GM12891 (cell line): ENCODE measurements at places on chromosomes 2 and 18.

GRCh38 chr2:173860082-173860481, 105.1 kb downstream of the SP3 start:
- no peak for DNase-seq

GRCh38 chr2:101985793-101986164, 6.0 kb upstream of the IL1R2 start:
- DNase-seq = no peak

DNA sequence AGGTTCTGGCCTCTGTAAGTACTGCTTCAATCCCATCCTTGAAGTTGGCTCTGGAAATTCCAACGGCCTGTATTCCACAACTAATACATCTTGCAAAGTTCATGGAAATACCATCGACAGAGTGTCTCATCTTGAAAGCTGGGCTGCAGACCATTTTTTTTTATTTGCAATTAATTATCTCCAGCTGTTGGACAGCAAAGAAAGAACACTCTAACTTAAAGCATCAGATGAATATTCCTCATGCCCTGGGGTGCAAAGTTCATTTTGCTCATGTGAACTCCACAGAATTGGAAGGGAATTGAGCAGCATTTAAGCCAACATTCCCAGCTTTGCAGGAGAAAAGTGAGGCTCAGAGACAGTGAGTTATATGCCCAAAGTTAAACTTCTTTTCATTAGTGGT, 96.5 kb upstream of the PIEZO2 start:
- no peak for DNase-seq

DNA sequence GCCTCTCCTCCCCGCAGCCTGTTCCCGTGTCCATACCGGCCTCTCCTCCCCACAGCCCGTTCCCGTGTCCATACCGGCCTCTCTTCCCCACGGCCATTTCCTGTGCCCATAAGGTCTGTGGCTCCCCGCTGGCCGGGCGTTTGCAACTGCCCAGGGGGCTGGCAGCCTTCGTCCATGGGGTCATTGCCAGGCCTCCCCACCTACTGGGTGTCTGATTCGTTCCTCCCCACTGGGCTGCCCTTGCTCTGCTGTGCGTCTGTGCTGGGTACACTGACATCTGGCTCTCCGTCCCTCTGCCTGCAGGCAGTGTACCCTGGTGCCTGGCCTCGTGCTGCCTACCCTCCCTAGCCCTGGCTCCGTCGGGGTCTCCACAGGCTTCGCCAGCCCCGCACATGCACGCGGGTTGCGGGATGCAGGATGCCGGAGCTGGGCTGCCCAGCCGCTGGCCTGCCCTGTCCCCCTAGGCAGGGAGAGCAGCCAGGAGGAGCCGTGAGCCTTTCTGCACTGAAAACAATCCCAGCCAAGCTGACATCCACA, 67.8 kb downstream of the NFATC1 start:
- no peak for DNase-seq

- DNase-seq = no peak
These were observed 2.9 kb downstream of the HOXD11 start for GRCh38 chr2:176109946-176110345.

GRCh38 chr2:217612211-217612610, 390.6 kb downstream of the TNS1 start:
- DNase-seq = no peak

GRCh38 chr2:219707496-219708285, 80.3 kb downstream of the SLC4A3 start:
- no peak for DNase-seq

DNA sequence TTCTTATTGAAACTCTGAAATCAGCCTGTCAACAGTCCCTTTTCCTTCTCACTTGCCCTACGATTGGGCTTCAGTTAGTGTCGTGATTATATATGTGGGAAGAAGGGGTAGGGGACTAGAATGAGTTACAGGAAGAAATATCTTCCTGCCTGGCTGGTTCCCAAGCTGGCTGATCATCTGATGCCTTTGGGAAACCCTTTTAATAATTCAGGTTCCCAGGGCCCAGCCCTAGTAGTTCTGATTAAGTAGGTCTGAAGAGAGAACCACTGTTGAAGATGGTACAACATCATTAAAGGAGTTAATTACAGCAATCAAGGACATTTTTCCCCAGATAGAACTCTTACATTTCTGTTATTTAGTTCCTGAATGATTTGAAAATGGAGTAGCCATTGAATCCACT, 110.1 kb upstream of the EML6 start:
- no peak for DNase-seq

GRCh38 chr2:85353876-85354285, 447 bp downstream of the RETSAT start:
- no peak for DNase-seq

GRCh38 chr2:69469784-69470183, 32.5 kb upstream of the NFU1 start:
- DNase-seq = no peak

DNA sequence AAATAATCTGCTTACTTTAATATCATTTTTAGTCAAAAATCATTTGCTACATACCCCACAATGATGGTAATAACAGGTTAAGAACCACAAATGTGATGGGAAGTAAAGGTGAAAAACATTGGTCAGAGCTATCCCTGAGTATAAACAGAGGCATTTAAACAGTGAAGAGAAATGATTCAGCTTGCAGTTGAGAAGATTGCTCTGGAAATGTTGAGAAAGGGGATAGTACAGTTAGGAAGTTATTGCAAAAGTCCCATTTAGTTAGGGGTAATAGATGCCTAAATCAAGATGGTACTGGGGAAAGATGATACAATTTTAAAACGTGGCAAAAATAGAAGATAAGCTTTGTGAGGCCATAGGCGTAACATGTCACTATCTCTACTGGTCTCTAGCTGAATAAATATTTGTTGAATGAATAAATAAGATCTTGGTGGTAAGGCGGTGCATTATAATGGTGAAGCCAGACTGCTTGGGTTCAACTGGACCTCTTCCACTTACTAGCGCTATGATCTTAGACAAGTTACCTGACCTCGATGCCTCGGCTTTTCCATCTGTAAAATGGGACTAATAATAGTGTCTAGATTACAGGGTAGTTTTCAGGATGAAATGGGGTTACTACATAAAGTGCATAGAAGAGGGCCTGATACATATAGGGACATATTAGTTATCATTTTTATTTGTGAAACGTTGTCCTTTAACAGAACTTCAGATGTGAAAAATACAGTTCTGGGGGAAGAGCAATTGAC, 2.0 kb upstream of the BZW1 start:
- DNase-seq = no peak

DNA sequence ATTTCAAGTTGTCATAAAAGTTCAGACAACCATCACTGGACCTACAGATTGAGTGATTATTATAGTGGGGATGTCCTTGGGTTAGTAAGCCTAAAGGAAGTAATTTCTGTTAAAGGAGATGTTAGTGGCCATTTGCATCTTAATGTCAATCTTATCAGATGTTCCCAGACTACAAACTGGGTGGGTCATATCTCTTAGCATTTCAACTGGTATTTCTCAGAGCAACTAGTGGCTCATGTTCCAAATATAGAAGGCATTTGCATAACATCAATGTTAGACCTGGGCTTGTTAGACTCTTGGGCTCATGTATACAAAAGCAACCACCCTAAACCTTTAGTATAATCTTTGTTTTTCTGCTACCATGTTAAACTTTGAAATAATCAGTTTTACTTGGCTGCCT, 17.9 kb downstream of the PLEKHA3 start:
- DNase-seq = no peak

- no peak for DNase-seq
These were observed 677.6 kb downstream of the IRS1 start for GRCh38 chr2:226122041-226122440.

DNA sequence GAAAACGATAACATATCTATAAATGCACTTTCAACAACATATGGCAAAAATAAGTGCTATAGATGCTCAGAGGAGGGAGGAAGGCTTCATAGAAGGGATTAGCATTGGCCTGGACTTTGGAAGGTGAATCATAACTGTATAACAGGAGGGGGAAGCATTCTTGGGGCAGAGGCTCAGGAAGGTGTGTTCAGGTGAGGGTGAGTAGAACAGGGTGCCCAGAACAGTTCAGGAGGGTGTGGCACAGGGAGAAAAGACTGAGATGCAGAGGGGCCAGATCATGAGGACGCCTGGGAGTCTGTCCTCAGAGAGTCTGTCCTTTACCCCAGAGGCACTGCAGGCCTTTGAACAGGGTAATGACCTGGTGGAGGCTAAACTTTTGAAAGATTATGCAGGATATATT, 29.3 kb upstream of the MEP1B start:
- no peak for DNase-seq

DNA sequence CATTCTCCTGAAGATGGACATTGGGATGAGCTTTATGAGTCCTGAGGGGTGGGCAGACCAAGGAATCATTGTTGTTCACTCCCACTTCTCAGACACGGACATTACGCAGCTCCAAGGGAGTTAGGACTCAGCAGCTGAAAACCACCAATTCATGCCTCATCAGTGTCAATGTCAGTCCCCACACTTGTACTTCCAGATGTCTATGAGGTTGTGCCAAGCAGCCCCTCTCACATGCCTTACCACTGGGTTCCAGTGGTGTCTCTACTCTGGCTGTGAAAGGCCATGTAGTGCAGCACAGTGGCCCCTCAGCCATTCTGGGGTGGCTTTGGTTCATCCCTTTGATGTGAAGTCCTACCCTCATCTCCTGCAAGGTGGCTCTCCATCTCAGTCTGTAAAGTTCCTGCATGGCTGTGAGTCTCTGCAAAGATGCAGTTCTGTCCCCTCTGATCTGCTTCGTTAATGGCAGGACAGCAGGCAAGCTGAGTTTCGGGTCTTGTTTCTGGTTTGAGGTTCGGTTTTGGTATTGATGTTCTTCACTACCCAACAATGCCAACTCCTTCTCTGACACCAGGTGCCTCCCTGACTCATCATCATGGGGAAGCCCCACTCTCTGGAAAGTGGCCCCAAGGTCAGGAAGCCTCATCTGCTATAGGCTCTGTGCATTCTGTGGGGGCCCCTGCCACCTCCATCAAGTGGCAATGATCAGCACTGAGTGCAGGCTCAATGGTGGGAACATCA, 14.0 kb upstream of the COL6A3 start:
- DNase-seq = no peak

GRCh38 chr18:13267431-13267873, 48.9 kb downstream of the LDLRAD4 start:
- DNase-seq = no peak

GRCh38 chr18:48913201-48913600, 37.6 kb downstream of the SMAD7 start:
- no peak for DNase-seq

DNA sequence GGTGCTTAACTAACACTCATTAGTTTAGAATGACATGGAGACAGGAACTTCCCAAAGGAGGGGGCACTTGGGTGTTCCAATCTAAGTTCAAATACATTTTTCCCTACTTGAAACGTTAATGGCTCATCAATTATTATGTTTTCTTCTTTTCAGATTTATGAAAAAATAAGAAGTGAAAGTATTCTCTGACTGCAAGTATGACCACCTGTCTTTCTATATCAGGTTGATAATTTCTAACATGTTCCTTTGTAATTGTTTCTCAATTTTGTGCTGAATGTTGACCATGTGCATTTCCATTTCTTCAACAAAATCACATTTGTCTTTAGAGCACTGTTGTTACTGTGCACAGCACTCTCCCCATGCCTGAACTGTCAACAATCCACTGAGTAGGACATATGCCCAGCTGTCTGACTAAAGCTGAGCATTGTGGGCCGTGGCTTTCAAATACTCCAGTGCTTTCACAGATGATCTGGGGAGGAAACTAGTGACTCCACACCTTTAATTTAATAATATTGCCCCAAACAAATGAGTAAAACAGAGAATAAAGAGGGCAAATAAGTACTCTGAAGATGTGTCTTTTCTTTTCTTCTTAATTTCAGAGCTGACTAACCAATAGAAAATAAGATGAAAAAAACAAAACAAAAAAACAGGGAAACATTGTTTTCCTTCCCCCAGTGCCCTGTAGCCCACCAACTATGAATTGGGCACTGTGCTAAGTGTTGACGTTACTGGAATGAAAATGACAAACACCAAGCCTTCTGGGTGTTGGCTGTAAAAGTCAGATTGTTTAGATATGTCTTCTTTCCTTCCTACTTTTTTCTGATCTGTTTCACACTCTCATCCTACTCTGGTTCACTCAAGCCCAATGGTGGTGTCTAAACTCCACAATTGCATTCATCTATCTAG, 16.0 kb downstream of the LANCL1 start:
- DNase-seq = no peak

GRCh38 chr2:28287256-28287915, 105.3 kb upstream of the FOSL2 start:
- no peak for DNase-seq

- no peak for DNase-seq
These were observed 48.1 kb downstream of the ACOXL start for GRCh38 chr2:110780461-110780860.

- no peak for DNase-seq
These were observed 18.3 kb upstream of the ALLC start for GRCh38 chr2:3639653-3640052.

GRCh38 chr2:108446703-108447102, 2.3 kb upstream of the GCC2 start:
- no peak for DNase-seq

DNA sequence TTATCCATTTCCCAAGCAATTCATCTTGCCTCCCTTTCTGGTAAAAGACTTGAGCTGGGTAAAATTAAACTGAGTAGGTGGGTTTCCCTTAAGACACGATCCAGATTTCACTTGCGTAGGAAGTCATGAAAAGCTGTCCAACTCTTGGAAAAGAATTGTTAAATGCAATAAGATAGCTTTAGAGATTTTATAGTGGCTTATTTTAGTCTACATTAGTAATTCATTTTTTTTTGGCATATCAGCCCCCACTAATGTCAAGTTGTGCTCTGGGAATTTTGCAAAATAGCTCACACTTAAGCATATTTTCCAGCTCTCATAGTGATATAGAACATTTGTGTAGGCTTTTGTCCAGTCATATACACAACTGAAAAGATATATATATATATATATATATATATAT, 344.7 kb upstream of the FIGN start:
- no peak for DNase-seq

DNA sequence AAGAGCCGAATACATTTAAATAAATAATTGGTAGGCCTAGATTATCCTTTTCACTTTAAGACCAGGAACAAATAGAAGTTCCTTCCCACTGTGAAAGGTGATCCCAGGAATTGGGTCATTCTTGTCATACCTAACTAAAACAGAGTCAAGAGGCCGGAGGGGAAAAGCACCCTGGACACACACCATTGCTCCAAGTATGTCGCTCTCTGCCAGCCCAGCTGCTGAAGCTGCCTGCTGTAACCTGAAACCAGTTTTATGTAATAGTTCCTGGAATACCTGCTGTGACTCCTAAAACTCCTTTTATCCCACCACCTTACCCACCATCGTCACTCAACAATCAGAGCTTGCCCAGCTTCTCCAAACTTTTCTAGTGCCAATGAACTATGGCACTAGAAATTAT, 217.1 kb downstream of the PTPRM start:
- DNase-seq = no peak

GRCh38 chr18:7370802-7371201, 139.9 kb downstream of the LRRC30 start:
- no peak for DNase-seq

DNA sequence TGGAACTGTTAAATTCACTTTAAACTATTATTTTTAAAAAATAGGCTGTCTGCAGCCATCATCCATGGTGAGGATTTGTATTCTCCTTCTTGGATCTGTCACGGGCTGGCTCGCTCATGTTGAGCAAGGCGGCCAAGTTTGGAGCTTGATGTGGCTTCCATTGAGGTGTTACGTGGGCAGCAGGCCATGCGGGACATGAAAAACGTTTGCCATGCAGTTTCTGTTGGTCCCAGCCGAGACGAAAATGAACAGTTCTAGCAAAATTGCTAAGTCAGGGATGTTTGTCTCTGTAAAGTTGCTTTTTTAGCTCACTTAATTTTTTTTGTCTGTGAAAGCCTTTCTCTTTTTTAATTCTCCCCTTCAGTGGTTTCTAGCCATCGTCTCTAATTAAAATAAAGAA, 70.2 kb upstream of the MGAT5 start:
- no peak for DNase-seq
